ENCODE measurements at places on chromosomes 3 and 15.

GRCh38 chr3:10547841-10548783, 42.7 kb upstream of the ATP2B2 start:
- DNase-seq, result no peak

DNA sequence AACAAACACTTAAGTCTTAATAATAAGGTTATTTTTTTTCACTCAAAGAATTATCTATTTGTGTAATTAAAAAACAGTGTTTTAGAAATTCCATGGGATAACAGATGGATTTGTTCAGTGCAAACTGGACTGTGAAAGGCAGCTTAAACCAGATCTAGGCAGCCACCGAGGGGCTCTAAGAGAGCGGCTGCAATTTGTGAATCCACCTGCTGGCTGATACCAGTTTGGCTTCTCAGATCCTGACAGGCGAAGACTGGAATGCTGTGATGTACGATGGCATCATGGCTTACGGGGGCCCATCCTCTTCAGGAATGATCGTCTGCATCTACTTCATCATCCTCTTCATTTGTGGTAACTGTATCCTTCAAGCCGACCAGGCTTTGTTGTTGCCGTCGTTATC, 119.6 kb downstream of the CHDH start:
- DNase-seq, result no peak

DNA sequence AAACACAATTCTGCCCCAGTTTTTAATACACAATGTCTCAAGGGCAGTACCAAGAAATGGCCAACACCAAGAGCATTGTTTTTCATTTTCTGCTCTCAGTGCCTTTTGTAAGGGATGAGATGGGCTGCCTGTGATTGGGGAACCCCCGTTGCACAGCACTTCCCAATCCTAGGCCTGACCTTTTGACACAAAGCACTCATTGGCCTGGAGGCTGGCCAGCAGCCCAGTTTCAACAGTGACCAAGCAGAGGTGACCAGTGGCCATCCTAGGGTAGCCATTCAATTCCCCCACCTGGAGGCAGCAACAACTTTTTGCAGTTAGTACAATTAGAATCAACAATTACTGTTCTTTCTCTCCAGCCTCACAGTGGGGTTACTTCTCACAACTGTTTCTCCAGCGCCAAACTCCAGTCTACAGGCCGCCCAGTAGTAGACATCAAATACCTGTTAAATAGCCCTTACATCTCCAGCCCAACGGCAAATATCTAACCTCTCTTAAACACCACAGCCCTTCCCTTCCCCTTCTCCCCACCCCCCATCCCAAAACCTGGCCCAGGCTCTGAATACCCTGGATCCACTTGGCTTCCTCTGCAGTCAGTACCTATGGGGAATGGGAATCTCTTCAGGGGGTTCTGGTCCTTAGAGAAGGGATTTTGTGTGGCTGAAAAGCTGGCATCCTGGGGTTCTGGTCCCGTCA, 8.9 kb upstream of the LRRC2 start:
- DNase-seq, result no peak

DNA sequence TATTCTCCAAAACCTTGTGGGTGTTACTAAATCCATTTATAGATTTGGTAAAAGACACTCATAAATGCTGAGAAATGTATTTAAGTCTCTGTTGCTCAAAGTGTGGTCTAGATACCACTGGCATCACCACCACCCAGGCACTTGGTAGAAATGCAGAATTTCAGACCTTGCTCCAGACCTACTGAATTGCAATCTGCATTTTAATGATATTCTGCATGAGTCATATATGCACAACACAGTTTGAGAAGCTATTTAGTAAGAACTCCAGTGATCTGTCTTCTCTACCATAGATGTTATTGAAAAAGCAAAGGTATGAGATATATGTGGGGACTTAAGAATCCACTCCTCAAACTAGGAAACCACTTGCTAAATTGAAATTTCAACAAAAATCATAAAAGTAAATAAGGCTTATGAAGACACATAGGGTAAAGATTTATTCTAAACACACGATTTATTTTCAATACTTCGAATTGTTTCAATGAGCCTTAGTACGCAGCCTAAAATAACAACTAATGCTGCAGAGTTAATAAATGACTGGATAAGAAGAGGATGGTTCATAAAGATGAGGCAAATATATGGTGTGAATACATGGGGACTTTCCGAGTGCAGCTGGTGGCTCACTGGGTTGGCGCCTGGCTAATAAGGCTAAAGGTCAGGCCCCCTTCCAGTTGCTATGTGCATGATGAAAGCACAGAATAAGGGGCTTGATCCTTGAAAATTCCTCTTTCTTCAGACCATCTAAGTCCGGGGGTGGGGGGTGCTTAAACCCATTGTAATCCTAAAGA, 813.3 kb downstream of the NR2F2 start:
- no peak for DNase-seq

- no peak for DNase-seq
Measured at GRCh38 chr15:35330048-35330695, 215.8 kb downstream of the DPH6 start.

Measured in stimulated activated CD8-positive, alpha-beta memory T cell treated with anti-CD3 and anti-CD28 coated beads, Interleukin-4, amount 100 ng/mL, for 1 hour (primary cell).